ENCODE measurements at places on chromosomes 5 and 9. TPM values are rescaled to one million over a fixed set of nuclear protein-coding genes. Genes with fewer than 3 reads are reported as not detected.

Gene CLTA
- total RNA-seq, result 192 TPM

Gene IL5
- not detected for total RNA-seq

Gene DCP2
- total RNA-seq, result 27.8 TPM

Gene ANKRD55
- not detected for total RNA-seq

Gene BTNL3
- total RNA-seq, result 146 TPM

Gene SLC34A1
- total RNA-seq, result not detected

Gene DRD1
- total RNA-seq, result not detected

Gene DEPDC1B
- total RNA-seq, result not detected

Gene TRMT10B
- 4.1 TPM for total RNA-seq

Gene FOXD4L6
- total RNA-seq, result not detected

Gene NXNL2
- total RNA-seq, result not detected

Gene CD72
- 8.4 TPM for total RNA-seq

Gene CCNB1
- 7.4 TPM for total RNA-seq

Gene PIP5KL1
- total RNA-seq, result not detected

Gene EPB41L4A
- 12.1 TPM for total RNA-seq

Gene PRRC1
- total RNA-seq, result 11.2 TPM

Gene UBE2D2
- total RNA-seq, result 45.6 TPM

Gene FOXI1
- total RNA-seq, result not detected

Gene WDR38
- total RNA-seq, result not detected

Gene CTNND2
- not detected for total RNA-seq

Gene OMD
- total RNA-seq, result 6.7 TPM

Gene NDST1
- 98.4 TPM for total RNA-seq

All from transverse colon (tissue), 4 donors.